ENCODE measurements at places on chromosomes 3 and 15.

DNA sequence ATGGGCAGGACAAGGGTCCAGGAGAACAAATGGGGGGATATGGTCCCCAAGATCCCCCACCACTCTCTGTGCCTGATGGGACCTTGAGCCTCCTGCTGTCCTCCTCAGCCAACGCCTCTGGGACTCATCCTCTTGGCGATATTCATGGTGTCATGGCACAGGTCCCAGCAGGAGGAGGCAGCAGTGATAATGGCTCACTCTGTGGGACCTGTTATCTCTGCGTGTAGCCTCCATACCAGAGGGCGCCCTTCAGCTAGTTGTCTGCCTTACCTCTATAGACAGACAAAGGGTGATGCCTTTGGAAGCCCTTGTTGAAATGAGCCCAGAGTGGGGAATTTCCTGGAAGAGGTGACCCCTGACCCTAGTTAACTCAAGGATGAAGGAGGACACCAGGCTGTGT lies 7.4 kb downstream of the ZBTB47 start:
- no peak for DNase-seq

DNA sequence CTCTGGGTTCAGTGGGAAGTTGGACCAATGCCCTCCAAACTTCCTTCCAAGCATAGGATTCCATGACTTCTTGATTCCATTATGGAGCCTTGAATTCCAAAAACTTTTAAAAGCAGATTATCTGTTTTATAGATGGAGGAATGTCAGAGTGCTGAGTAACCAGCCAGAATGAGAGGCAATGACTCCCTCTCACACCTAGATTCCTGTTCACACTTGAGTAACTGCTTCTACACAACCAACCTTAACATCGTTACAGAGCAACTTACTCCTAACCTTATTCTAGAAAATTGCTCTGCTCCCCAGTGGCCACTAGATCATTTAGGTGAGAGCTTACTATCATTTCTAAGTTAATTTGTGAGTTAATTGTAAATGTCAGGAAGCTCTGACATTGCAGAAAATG lies 24.2 kb upstream of the NR2F2 start:
- DNase-seq: no peak

GRCh38 chr3:32089476-32089875 lies 16.9 kb upstream of the GPD1L start:
- no peak for DNase-seq

- DNase-seq: no peak
These were observed 575.4 kb downstream of the NTRK3 start for GRCh38 chr15:87681104-87681503.

DNA sequence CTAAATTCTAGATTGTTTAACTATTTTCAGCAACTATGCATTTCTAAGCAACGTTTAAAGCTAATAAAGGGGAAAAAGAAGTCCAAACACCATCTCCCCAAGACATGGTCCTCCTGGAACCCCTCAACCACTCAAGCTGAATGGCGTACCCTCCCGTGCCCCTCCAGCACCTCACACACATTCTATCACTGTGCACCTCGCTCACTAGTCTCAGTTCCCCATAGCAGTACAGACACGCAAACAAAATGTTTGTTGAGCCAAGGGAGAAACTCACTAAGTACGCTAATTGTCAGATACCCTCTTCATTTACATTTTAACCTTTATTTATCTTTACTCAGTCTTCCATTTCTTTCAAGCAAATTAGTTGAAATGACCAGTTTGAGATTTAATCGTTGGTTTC lies 48.8 kb downstream of the ACAP2 start:
- DNase-seq: no peak

- DNase-seq: no peak
These were observed 74.7 kb upstream of the SYN2 start for GRCh38 chr3:11929531-11929930.

GRCh38 chr3:124318656-124319055 lies 326.7 kb upstream of the ROPN1 start:
- DNase-seq: no peak

DNA sequence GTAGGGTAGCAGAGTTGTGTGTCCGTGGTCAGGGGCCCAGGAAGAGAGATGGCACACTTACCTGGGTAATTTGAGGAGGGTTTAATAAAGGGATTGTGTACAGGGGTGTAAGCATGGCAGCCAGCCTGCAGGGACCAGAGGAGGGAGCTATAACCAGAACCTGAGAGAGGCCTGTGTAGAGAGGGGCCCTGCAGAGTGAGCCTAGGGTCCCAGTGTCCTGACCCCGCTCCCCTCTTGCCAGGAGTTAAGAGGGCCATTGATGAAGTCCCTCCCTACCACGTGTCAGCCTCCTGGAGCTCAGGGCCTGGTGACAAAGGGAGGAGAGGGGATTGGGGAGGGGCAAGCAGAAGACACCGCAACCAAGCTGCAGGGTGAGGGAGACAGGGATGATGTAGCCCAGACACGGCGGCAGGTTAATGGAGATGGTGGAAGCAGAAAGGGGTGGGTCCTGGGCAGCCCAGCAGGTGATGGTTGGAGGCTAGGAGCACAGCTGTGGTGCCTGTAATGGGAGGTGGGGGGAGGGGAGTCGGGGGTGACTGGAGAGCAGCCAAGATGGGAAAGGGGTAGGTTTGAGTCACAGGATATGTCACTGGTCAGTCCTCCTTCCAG lies 165.4 kb upstream of the TOPAZ1 start:
- no peak for DNase-seq

- no peak for DNase-seq
These were observed 25.4 kb downstream of the ALDH1A2 start for GRCh38 chr15:58040150-58040549.

GRCh38 chr3:161644891-161645635 lies 148.5 kb downstream of the OTOL1 start:
- DNase-seq: no peak

DNA sequence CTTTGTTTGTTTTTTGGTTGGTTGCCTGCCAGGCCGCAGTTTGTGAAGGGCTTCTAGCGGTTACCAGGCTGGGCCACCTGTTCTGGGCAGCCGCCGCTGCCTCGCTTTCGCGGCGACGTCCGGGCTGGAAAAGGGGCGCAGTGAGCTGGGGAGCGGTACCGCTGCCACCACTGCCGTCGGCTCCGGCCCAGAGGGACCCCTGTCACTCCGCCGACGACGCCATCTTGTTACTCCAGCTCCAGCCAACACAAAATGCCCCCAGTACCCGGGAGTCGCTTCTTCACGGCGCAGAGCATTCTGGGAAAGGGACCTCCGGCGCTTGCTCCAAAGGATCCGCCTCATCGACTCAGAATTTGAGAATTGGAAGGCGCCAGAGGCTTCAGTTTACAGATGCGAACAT lies 238.8 kb downstream of the CDIN1 start:
- no peak for DNase-seq

- no peak for DNase-seq
These were observed 163.4 kb upstream of the AGTR1 start for GRCh38 chr3:148534089-148534988.

DNA sequence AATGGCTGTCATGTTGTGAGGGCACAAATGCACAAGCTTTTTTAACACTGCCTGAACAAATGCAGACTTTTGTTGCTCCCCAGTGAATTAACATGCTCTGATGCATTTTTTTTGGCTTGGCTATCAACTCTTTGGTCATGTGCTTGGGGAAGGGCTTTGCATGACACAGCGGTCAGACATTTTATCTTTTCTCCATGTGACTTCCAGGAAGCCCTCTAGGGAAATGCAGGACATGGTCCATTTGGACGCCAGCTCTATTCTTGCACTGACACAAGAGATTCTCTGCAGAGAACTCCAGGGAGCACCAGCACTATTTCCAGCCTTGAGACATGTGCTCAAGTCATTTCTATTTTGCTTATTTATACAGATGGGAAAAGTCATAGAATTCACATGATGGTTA lies 46.2 kb downstream of the NEK11 start:
- no peak for DNase-seq

GRCh38 chr15:63491116-63491827 lies 13.1 kb upstream of the USP3 start:
- no peak for DNase-seq

DNA sequence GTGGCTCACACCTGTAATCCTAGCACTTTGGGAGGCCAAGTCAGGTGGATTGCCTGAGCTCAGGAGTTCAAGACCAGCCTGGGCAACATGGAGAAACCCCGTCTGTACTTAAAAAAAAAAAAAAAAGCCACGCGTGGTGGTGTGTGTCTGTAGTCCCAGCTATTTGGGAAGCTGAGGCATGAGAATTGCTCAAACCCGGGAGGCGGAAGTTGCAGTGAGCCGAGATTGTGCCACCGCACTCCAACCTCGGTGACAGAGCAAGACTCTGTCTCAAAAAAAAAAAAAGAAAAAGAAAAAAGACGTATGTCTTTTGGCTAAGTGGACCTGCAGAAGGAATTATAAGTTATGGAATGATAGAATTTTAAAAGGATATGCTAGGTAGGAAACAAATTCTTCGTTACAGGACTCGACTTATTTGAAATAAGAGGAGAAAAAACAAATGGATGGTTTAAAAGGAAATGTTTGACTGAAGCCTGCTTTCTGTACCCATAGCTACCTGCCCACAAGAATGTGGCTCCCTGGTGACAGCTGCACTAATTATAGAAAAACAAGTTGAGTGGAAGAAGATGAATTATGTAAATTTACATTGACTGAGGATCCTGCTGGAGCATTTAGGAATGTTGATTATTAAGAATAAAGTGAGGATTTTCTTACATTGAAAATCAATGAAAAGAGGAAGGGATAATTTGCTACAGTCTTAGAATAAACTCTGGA lies 36.0 kb upstream of the SKIL start:
- DNase-seq: no peak

- DNase-seq: no peak
These were observed 277.9 kb upstream of the NR2F2 start for GRCh38 chr15:96052572-96053030.

DNA sequence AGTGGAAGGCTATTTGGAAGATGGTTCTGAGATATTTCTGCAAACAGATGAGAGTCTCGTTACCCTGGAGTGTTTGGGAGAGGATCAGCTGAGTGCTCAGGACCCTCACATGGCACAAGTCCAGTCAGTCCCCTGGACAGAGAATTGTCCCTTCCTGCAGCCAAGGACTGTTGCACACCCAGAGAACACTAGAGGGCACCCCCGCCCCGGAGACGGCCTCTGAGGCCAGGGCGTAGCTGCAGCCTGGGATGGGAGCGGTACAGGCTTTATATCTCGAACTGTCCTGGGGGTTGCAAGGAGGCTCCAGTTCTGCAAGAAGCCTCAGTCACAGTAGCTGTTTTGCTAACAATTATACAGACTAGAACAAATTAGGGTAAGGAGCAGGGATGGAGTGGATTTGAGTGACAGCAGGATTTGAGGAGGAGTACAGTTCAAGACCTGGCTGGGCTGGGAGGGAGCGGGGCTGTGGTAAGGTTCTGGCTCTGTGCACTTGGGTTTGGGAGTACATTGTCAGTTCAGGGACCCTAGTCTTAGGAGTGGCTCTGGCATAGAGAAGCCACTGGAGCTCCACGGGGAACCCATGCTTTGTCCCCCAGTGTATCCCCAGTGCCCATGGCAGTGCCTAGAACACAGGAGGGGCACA lies 67.6 kb upstream of the HACD2 start:
- DNase-seq: peak; percentile 22

- DNase-seq: no peak
These were observed 87.5 kb upstream of the MYO5C start for GRCh38 chr15:52383100-52383588.

GRCh38 chr3:39052583-39052982 lies 767 bp downstream of the WDR48 start:
- DNase-seq: no peak

DNA sequence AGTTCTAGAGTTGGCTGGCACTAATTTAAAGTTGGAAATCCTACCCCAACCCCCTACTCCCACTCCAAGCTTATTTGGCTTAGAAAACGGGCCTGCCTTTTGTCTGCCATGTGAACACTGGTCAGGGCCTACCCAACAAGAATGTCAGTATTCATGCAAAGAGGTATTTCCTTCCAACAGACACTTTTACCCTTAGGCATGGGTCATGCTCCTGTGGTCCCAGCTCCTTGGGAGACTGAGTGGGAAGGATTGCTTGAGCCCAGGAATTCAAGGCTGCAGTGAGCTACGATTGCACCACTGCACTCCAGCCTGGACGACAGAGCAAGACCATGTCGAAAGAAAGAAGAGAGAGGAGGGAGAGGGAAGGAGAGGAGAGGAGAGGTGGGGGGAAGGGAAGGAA lies 137.5 kb upstream of the LRTM1 start:
- DNase-seq: no peak

GRCh38 chr3:147809206-147809605 lies 400.0 kb downstream of the ZIC1 start:
- no peak for DNase-seq

Measured in memory B cell (primary cell).